ENCODE measurements at places on chromosomes 13 and 19.

DNA sequence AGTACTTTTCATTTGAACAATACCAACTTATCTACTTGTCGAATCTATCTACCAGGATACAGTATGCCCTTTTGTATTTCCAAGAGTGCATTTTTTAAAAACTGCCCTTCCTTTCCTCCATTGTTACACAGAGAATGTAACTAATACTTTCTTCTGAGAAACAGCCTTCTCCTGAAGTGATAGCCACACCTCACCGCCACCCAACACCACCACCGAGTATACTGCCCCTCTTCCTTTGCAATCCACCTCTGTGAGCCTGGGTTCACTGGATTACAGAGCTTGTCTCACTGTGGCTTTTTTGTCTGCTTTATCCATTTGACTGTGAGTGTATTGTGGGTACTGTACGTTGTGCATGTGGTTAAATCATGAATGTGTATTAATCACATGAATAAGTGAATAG, 305.4 kb downstream of the KLF12 start:
- no peak for DNase-seq

DNA sequence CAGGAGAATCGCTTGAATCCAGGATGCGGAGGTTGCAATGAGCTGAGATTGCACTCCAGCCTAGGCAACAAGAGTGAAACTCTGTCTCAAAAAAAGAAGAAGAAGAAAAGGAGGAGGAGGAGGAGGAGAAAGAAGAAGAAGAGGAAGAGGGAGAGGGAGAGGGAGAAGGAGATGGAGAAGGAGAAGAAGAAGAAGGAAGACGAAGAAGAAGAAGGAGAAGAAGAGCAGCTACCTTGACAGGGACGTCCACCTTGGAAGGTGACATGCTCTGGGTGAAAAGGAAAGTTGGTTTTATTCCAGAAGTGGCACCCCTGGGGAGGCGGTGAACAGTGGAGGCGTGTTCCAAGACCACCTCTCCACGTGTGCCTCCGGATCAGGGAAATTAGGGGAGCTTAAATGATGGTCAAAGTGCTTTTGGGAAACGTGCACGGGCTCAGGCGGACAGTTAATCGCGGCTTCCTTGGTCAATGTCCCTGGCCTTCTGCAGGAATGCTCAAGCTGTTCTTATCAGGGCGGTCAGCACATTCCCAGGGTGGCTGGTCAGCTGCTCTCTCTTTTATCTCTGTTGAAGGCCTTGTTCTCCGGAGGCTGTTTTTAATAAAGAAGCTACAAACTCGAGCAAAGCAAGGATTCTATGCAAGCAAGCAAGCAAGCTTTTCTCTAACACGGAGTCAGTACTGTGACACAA, 78.9 kb upstream of the PEG3 start:
- no peak for DNase-seq

DNA sequence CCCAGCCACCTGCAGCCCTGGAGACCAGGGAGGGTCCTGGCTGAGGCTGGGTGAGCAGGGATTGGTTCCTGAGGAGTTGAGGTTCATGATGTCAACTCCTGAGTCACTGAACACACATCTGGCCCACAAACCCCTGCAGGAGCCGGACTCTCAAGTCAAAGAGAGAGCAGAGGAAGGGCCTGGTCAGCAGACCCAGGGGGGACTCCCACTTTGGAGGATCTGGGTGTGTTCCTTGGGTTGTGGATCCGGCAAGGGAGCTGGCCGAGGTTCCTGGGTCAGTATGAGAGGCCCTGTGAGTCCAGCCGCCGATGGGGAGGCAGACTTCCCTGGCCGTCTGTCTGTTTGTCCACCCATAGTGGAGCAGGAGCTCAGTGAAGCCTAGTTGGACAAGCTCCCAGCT, 4.0 kb downstream of the SLC7A10 start:
- DNase-seq, result no peak

- no peak for DNase-seq
Measured at GRCh38 chr19:7916955-7917266, 2.3 kb downstream of the TGFBR3L start.

DNA sequence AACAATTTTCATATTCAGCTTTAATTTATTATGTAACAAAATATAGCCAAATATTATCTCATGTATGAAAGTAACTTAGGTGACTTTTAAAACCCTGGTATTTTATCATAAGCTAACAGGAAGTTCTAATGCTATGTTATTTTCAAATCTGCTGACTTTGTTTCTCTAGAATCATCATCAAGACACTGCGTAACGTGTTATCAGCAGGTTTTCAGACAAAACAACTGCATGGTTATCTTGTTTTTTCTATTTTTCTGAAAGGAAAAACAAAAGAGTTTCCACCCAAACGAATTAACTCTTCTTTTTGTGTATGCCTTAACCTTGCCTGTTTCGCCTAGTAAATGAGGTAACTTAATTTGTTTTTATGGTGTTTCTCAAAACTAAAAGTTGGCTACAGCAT, 156.3 kb downstream of the TBC1D4 start:
- no peak for DNase-seq

GRCh38 chr19:35008891-35009341, 8.8 kb downstream of the GRAMD1A start:
- no peak for DNase-seq

DNA sequence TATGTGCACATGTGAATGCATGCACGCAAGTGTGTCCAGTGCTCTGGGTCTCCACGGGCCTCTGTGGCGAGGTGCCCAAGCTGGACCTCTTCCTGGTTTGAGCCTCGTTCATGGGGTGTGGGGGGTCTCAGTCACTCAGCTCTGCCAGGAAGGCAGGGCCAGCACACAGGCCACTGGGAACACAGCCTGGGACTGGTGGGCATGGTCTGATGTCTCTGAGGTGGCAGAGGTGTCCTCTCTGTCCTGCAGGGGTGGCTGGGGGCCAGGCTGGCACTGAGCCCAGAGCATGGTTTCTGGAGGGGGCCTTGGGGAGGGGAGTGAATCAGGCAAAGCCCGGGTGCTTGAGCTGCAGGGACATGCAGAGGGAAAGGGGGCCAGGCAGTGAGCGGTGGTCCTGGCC, 9.4 kb downstream of the LRP3 start:
- DNase-seq, result no peak

DNA sequence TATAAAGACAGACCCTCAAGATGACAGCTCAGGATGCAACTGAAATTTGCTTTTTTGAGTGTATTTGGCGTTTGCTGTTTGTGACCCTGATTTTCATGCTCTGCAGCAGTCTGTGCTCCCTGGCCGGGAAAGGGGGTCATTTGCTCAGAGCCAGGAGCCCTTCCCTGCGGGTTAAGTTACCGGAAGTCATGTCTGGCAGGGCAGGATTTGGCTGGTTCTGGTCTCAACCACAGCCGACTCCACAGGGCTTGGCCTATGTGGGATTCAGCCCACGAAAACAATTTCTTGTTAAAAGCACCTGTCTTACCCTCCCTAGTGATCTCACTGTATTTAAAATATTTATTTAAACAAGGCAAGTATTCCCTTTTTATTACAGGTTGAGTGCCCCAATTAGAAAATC, 22.6 kb downstream of the MCF2L start:
- DNase-seq, result no peak

GRCh38 chr19:7159105-7159933, 89.8 kb downstream of the ZNF557 start:
- DNase-seq, result no peak

DNA sequence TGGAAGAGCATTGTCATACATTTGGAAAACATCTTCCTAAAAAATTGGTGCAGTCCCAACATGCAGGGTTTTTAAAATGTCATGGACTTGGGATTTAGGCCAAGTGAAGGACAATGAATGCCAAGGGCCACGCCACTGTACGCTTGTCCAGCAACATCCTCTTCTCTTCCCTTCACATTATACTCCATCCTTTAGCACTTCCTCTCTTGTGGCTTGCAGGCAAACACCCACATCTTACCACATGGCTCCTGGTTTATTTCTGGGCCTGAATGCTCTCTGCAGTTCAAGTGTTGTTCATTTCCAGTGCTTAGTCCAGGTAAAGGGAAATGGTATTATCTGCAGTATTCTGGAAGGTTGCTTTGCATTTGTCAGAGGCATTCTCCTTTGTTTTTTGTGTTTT, 45.0 kb downstream of the CBY2 start:
- no peak for DNase-seq

GRCh38 chr19:51277112-51277511, 26.2 kb downstream of the SIGLECL1 start:
- no peak for DNase-seq

DNA sequence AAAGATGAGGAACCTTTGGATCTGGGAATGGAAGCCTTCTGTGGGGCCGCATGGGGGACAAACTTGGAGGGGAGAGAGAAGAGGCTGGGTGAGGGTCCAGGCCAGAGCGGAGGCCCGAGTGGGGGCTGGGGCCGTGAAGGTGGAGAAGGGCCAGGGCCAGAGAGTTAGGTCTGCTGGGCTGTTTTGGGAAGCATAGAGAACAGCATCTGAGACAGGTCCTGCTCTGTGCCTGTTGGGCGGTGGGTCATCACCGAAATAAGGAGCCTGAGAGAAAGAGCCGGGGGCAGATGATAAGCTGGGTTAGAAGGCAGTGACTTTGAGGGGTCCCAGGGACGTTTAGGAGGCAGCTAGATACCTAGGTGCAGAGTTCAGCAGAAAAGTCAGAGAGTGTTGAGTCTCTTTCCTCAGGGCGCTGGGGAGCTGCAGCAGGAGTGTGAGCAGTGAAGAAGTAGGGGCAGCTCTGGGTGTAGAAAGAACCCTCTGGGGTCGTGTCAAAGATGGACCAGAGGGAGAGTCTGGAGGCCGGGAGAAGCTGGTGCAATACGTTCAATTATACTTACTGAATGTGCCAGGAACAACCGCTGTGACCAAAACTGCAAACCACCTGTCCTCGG, 2.7 kb downstream of the SPACA6 start:
- no peak for DNase-seq

GRCh38 chr13:107854880-107855279, 360.5 kb downstream of the LIG4 start:
- DNase-seq, result no peak

DNA sequence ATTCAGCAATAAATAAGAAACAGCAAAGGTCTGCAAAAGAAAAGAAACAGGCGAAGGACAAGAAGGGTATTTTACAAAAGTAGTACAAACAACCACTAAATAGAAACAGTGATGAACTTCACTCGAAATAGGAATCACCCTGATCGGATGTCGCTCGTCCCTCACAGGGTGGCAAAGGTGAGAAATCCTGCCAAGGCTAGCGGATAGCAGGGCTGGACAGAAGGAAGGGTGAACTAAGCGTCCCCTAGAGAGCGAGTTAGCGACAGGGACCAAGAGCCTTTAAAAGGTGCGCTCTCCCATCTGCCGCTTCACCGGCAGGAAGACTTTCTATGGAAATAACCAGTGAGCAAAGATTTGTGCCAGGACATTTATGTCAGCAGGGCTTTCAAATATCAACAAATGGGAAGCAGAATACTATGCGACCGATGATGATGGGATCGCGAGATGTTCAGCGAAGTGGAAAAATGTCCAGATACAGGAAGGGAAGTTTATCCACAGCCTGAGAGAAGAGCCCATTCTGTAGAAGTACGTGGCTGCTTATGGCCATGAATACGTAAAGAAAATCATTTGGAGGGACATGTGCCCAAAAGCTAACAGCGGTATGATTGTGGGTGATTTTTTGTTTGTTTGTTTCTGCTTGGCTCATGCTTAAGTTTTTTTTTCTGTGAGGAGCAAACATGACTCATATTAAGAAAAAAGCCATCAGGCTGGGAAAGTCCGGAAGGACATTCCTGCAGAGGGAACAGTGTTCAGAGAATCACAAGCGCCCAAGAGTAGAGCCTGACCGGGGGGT, 18.9 kb downstream of the ELAVL1 start:
- DNase-seq, result no peak

DNA sequence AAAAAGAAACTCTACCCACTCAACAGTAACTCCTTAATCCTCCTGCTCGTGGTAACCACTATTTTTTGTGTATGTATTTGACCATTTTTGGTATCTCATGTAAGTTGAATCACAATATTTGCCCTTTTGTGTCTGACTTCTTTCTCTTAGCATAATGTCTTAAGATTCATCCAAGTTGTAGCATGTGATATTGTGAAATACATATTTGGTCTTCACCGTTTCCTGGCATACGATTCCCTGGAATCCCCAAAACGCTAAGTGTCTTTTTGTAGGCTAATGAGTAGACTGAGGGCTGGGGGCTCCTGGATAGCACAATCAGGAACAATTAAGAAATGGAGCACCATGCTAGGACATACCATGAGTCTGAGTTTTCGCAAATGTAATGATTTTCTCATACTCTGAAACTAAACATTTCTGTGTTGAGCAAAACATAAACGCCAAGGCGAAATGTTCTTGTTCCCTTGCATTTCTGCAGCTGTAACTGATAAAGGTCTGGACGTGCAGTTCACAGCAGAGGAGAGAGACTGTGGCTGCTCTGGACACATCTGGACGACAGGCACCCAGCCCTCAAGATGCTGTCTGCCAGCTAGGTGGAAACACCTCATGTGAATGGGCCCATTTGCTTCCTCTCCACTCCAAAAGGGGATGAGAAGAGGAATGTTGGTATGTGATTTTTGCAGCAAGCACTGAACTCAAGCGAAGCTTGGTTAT, 38.4 kb downstream of the BRD4 start:
- no peak for DNase-seq

- DNase-seq, result no peak
Measured at GRCh38 chr19:49512970-49513745, 697 bp downstream of the FCGRT start.

DNA sequence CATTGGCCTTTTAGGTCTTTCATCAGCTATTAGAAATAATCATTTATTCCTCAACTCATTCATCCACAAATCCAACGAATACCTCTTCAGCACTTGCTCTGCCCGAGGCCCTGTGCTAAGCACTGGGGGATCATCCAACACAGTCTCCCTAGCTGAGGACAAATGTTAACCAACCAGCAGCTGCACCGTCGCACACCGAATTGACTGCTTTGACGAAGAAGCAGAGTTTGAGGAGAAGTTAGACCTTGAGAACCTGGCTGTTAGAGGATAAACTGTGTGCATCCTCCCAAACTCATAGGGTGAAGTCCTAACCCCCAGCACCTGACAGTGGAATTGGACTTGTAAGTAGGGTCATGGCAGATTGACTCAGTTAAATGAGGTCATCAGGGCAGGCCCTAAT, 170.9 kb downstream of the USP12 start:
- DNase-seq, result no peak

DNA sequence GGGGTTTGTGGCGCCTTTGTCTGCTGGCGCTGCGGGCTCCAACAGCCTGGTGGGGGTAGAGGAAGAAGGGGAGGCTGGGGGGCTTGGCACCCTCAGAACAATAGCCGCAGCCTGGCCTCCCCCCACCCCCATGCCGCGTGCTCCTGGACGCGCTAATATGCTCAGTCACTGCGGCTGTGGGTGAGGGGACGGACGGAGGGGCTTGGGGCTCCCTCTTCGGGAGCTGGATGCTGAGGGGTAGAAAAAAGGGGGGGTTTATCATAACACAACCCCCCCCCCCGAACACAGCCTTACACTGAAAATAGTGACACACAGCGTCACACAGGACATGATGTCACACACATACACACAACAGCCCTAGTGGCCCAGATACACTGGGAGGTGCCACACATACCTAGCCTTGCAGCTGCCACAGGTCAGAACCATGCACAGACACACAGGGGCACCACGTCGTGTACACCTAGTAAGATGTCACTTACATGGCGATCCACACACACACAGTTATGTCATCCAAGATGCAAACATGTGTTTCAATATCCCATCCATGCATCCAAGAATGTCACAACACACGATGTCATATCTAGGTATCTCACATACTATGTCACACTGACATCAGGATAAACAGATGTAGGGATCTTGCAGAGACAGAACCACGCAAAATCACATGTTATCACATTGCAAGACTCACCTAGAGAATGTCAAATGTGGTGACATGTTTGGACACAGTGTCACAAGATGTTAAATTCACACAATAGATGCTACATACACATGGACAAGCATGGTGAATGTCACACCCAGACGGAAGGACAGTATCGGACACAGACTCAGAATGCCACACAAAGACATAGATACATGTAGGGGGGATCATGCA, 806 bp downstream of the MAST1 start:
- no peak for DNase-seq
